Stomach (tissue), 19 donors: ENCODE measurements at places on chromosomes 5 and 9.

- DNase-seq, result no peak
Observed at GRCh38 chr9:25658571-25658970, 19.7 kb downstream of the TUSC1 start.

DNA sequence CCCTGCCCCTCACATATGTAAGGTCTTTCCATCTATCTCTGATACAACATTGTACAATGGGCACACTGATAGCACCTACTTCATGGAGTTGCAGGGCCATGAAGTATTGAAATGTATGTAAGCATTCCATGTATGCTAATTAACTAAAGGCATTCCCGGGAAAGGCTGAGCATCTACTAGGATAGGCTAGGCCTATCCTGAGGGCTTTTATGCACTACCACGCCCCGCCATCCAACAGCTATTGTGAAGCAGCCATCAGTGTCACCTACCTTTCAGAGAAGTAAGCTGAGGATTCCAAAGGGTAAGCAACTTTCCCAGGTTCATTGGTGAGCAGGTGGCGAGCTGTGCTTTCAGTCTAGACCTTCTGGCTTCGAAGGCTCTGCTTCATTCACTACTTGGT lies 47.6 kb downstream of the NSG2 start:
- no peak for DNase-seq

- DNase-seq, result no peak
Observed at GRCh38 chr5:73946278-73946677, 320.3 kb downstream of the ARHGEF28 start.

GRCh38 chr9:124260769-124261603 lies 3.2 kb downstream of the NEK6 start:
- DNase-seq, result peak; percentile 40

DNA sequence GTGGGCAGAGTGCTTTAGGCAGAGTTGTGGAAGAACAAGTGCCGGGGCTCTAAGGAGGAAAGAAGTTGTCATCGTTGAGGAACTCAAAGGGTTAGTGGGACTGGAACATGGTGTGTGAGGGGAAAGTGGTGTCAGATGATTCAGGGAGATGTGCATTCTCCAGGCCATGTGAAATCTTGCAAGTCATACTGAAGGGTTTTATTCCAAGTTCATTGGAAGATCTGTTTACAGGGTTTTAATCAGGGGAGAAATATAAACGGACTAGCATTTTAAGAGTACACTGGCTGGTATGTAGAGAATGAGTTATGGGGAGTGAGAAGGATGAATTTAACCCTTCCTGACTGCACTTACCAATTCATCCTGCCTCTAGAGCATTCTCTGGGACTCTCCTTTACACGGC lies 49.3 kb downstream of the NR2F1 start:
- no peak for DNase-seq

DNA sequence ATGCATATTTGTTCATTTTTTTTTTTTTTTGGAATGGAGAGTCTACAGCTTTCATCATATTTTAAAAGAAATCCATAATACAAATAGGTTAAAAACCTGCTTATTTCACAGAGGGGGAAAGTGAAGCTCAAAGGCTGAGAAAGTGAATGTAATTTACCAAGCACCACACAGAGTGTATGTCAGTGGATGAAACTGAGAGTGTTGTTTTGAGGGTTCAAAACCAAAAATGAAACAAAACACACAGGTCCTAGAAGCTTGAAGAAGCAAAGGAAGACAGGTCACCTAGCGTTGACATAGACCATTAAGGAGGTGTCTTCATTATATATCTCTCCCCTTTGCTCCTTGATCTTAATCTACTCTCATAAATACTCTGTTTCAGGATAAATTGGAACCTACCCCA lies 7.5 kb downstream of the NMUR2 start:
- no peak for DNase-seq
